Upper lobe of right lung (tissue), 1 donor: ENCODE measurements at places on chromosomes 2 and 18.
A peak's percentile ranks its signal among the peaks of the same experiment; 100 is the strongest.

DNA sequence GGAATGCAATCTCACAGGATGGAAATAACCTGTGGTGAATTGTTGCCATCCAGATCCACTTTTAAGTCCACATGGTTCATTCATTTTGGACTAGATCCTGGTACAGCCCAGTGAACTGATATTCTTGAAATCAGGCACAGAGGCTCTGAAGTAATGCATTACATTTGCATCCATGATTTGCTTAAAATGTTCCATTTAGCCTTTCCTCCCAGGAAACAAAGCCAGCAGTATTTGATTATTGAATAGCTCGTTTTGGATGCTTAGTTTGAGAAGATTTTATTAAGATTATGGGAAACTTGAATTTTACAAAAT lies 995.8 kb upstream of the CDH2 start:
- no peak for DNase-seq

- DNase-seq = no peak
Measured at GRCh38 chr2:230296917-230297316, 30.1 kb upstream of the SP140L start.

DNA sequence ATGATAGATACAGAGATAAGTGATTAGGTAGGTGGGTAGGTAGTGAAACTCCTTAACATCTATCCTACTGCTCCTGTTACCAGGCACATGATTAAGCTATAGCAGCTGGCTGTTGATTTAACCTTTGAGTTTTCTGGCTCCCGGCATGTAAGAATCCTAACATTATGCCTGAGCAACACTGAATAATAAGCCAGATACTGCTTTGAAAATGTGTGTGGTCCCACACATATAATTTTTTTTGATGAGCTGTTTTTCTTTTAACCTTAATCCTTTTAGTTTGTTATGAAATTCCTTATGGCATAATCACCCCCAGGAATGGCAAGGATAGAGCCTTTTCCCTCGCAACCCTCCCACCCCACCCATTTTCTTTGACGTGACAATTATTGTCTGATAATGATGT lies 104.2 kb upstream of the NEUROD1 start:
- no peak for DNase-seq

- DNase-seq = peak; percentile 58
Measured at GRCh38 chr18:79580498-79581171, 99.0 kb upstream of the CTDP1 start.
